ENCODE measurements at places on chromosomes 6 and 20.

GRCh38 chr20:46159101-46159897 lies 41.2 kb downstream of the CD40 start:
- no peak for DNase-seq

GRCh38 chr20:37407573-37408002 lies 61.6 kb downstream of the SRC start:
- DNase-seq = no peak

DNA sequence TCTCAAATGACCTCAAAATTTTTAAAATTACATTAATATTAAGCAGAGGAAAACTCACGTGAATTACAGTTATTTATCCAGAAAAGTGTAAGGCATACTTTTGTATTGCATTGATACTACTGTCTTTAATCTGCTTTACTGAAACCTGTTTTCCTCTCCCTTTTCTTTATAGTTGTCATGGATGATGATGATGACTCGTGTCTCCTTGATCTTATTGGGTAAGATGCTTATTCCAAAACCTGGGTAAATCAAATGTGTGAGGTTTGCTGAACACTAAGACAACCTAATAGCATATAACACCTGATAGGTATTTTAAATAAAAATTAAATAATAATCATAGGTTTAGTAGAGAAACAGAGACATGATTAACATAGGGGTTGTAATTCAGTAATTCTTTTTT lies 40.0 kb downstream of the BICRAL start:
- DNase-seq = no peak

GRCh38 chr6:105587349-105588122 lies 184.7 kb upstream of the PREP start:
- no peak for DNase-seq

DNA sequence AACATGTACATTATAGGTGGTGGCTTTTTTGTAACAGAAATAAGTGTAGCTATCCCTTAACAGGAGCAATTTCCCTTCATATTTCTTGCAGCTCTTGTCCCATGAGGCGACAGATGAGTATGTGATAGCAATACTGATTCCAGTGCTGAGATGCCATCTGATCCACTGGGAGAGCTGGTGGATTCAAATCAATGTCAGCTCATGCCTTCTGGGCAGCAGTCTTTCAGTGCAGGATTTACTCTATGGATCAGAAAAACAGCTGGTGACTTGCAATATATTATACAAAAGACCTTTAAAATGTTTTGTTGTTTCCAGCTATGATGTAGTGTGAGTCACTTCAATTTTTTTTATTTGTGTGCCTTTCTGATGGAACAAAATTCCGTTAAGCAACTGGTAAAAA lies 259.9 kb upstream of the SASH1 start:
- DNase-seq = no peak

DNA sequence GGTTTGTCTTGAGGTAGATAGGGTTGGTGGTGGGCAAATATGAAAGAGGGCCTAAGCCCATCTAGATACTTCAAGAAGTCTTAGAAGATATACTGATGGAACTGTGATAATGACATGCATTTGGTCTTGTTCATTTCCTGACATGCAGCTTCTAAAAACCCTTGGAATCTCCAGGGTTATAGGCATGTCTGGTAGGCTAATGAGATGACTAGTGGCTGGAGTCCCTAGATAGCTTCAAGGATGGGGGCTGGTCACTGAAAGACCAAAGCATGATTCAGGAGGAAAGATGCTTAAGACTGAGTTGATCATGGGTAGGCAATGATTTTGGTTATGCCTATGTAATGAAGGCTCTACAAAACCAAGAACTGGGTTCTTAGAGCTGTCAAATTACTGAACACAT lies 217.9 kb upstream of the MOCS1 start:
- no peak for DNase-seq

- no peak for DNase-seq
These were observed 54.1 kb downstream of the FGD2 start for GRCh38 chr6:37059344-37060194.

GRCh38 chr6:141307309-141307998 lies 825.3 kb upstream of the GJE1 start:
- DNase-seq = no peak

- no peak for DNase-seq
These were observed 9.2 kb downstream of the C6orf15 start for GRCh38 chr6:31103136-31103535.

DNA sequence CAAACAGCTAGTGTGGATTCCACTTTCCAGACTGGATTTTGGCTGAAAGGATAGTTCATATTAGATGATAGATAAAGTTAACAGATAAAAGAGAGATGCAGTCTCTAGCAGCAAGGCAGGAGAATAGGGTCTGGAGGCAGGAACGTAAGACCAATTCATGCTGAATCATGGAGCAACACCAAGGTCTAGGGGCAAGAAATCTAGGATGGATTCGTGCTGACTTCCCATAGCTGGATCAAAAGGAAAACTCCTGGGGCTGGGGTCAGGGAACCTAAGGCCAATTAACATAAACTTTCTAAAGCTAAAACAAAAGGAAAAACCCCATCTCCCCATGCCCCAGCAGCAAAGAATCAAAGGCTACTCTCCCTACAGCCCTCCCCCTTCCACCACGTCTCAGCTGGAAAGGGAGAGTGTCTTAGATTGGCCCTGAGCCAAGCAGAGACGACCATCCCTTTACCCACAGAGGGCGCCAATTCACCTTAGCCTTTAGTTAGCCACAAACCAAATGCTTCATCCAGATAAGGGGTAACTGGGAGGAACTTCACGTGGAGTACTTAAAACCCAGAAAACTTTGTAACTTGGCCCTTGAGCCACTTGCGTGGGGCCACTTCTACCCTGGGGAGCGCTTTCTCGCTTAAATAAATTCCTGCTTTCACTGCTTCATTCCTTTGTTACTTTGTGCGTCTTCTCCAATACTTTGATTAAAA lies 7.6 kb downstream of the TREM1 start:
- DNase-seq = peak; percentile 59

GRCh38 chr6:131321589-131321988 lies 186.3 kb downstream of the AKAP7 start:
- DNase-seq = no peak
